ENCODE measurements at places on chromosomes 3 and 15.
A peak's percentile ranks its signal among the peaks of the same experiment; 100 is the strongest.

- DNase-seq, result no peak
Measured at GRCh38 chr3:60935709-60936108, 315.5 kb downstream of the FHIT start.

DNA sequence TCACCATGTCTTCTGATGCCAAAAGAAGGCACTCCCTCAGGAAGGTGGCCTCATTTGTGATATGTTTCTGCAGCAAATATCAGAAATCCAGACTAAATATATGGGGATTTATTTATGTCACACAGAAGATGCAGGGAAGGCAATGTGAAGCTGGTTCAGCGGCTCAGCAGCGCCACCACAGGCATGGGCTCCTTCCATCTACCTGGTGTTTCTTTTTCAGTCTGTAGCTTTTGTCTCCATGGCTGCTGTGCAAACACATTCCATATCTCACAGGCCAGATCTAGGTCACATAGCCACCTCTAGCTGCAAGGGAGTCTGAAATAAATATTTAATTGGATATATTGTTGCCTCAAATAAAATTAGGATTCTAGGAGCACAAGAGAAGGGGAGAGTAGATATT is 502.1 kb upstream of the IL12A start:
- no peak for DNase-seq

- DNase-seq, result no peak
Measured at GRCh38 chr3:72571052-72571451, 277.2 kb downstream of the SHQ1 start.

- DNase-seq, result no peak
Measured at GRCh38 chr15:85976986-85977385, 102.7 kb upstream of the AGBL1 start.

DNA sequence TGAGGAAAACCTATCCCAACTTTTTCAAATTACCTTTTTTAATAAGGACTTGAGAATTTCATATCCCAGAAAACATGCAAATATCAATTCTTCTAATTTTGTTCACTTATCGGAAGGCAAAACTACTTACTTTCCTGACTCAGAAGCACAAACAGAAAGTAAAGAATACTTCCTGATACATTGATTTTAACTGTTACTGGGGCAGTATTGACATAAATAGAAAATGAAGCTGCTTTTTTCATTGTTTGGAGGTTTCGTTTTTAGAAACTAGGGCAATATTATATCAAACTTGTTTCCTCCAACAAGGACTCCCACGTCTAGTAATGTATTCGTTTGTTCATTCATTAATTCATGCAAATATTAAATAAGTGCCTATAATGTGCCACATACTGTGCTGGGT is 19.1 kb downstream of the PAQR9 start:
- peak; percentile 25 for DNase-seq

GRCh38 chr15:94002041-94002440 is 229.3 kb upstream of the MCTP2 start:
- DNase-seq, result no peak

DNA sequence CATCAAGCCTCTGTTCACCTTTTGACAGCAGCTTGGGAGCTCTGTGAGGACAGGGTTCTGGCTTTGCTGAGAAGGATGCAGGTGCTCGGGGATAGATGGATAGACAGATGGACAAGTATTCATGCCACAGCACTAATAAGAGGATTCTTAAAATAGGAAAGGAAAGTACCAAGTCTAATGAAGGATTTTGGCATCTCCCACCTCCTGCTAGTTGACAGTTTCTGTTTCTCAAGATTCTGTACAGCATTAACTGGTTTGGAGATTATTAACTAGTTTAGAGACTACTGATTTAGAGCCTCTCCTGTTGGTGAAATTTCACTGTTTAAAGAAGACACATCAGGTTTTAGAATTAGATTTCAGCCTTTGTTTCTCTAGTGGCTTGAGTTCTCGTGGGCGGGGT is 152.3 kb downstream of the CACNA1D start:
- no peak for DNase-seq

DNA sequence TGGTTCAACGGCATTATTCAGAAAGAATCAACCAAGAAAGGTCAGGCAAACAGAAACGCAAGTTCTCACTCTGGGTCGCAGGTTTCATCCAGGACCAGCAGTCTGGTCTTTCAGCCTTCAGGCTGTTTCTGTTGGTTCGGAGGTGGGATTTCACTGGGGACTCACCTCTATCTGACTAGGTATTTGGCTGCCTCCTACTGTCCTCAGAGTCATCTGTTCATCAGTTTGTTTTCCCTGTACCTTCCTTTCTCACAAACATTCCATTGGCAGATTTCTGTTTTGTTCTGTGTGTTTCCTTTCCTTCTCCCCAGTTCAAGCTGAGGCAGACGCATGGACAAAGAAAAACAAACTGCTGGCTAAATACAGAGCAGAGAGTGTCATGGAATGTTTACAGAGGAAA is 1046.6 kb upstream of the CFAP20DC start:
- no peak for DNase-seq

GRCh38 chr3:188232656-188233055 is 78.7 kb downstream of the LPP start:
- no peak for DNase-seq

- DNase-seq, result no peak
Measured at GRCh38 chr15:78875107-78875914, 2.6 kb downstream of the MORF4L1 start.

GRCh38 chr3:183387797-183388196 is 40.6 kb downstream of the MCF2L2 start:
- DNase-seq, result no peak

GRCh38 chr3:43892526-43892925 is 201.8 kb downstream of the ABHD5 start:
- no peak for DNase-seq

- no peak for DNase-seq
Measured at GRCh38 chr15:39501366-39502081, 79.4 kb upstream of the THBS1 start.

GRCh38 chr3:122183893-122184590 is 574 bp downstream of the CASR start:
- DNase-seq, result no peak

Data from CD4-positive, alpha-beta T cell treated with Interleukin-17A for 1 hour (primary cell).